Breast epithelium (tissue), 4 donors: ENCODE measurements at places on chromosomes 7 and 10. TPM values are rescaled to one million over a fixed set of nuclear protein-coding genes. Genes with fewer than 3 reads are reported as not detected.
A peak's percentile ranks its signal among the peaks of the same experiment; 100 is the strongest.

GRCh38 chr10:26725837-26726727 lies 28.6 kb downstream of the PDSS1 start:
- DNase-seq, result peak; percentile 71

DNA sequence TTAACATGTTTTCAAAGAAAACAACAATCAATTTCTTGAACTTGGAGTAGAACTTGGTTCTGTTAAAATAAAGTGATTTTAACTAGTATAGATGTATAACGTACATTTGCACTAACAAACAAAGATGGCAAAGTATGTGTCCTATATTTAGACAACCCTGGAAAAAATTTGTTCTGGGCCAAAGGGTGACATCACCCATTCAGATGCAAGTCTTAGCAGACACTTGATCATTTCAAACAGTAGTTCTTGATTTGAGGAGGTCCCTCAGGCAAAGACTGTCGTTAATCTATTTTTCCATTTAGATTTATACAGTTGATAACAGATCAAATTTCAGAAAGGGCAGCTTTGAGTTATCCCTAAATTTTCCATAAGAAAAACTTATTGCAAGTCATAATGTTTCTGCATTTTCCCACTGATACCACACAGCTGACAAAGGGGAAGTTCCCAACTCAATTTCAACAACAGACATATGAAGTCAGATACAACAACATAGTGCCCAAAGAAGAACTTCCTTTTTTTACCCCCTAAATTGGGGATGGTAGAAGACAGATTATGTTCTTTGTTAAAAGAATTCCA lies 5.2 kb downstream of the NMT2 start:
- DNase-seq, result no peak

DNA sequence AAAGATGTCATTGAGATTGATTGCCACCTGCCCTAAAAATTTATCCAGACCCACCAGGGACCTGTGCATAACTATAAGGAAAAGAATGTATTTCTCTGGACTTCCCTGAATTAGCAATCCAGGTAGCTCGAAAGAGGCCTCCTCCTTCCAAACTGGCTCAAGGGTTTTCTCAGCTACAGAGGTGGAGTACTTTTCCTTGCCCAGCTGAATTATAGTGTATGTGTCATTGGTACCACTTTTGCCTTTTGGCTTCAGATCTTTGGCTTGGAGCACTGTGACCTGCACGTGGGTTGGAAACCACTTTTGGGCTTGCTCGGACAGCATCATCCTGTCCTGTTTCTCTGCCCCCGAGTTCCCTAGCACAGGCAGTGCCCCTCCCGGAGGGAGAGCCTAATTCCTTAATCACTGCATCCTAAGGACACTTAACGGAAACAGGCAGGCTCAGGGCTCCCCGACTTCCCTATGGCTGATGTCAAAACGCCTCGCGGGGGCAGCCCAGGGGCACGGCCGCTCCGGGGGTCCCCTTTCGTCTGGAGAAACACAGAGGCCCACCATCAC lies 825 bp downstream of the RAB11FIP2 start:
- DNase-seq, result peak; percentile 51

The ACTL6B gene
- not detected for total RNA-seq

GRCh38 chr7:142899661-142900060 lies 14.1 kb upstream of the TRPV6 start:
- no peak for DNase-seq

GRCh38 chr7:120554960-120555571 lies 282.1 kb downstream of the KCND2 start:
- DNase-seq, result no peak

The PDE6C gene
- not detected for total RNA-seq
